Activated CD8-positive, alpha-beta memory T cell treated with anti-CD3 and anti-CD28 coated beads for 48 hours (primary cell): ENCODE measurements at places on chromosomes 5 and 9.

GRCh38 chr5:103353581-103353980 is 95.0 kb downstream of the MACIR start:
- no peak for DNase-seq

DNA sequence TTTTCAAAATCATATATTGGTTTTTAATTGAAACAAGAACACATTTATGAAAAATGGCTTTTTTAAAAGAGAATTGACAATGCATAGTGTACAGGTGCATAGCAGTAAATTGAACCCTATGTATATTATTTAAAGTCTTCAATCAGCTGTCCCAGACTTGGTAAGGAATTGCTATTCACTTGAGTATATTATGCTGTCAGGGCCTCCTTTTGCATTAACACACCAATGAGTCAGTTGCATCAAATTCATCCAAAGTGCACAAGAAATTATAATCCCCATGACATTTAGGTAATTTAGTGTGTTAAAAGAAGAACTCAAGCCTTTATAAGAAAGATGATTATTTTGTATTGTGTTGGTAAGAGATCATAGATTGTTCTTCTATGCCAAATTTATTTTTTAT is 748.8 kb upstream of the RIOK2 start:
- DNase-seq: no peak

GRCh38 chr5:176530393-176530982 is 6.7 kb downstream of the RNF44 start:
- no peak for DNase-seq

DNA sequence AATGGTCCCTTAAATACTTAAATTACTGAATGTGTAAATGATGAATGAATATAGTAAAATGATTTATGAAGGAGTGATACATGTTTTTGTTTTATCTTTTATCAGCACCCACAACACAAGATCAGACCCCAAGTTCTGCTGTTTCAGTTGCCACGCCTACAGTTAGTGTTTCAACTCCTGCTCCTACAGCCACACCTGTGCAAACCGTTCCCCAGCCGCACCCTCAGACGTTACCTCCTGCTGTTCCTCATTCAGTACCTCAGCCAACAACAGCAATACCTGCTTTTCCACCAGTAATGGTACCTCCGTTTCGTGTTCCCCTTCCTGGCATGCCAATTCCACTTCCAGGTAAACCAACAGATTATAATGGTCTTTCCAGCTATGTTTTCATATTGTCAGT is 16.3 kb downstream of the TCERG1 start:
- DNase-seq: no peak

DNA sequence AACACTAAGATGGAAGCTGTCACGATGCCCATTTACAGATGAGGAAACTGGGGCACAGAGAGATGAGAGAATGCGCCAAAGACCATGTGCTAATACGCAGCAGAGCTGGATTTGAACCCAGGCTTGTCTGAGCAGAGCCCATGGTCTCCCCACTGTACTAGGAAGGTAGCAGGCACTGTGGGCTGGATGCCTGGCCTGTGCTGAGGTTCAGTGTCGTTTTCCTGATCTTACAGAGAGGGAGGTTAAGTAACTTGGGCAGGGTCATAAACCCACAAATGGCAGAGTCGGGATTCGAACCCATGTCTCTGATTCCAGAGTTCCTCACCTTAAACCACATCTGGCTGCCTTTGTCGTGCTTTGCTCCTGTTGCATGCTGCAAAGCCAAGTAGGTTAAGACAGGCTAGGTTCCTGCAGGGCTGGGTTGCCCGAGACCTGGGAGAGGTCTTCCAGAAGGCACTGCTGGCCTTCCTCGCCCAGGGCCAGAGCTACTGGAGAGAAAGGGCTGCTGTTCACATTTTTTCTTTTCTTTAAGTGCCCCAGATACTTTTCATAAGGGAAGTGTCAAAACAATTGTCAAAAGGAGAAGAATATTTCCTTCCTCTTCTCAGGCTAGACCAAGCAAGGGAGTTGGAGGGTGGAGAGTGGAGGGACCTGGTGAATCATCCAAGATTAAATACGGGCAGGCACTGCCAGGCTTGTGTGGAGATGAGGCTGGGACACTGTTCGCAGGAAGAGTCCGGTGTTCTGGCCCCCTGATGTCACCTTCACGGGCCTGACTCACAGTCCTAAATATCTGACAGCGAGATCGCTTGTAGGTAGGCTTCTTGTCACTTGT is 3.2 kb downstream of the NEK6 start:
- DNase-seq: no peak

GRCh38 chr5:72673180-72673579 is 143.3 kb upstream of the TNPO1 start:
- no peak for DNase-seq

GRCh38 chr5:150694612-150695011 is 6.2 kb downstream of the RBM22 start:
- DNase-seq: no peak
